ENCODE measurements at places on chromosomes 6 and 20.

GRCh38 chr6:134420614-134421181, 102.8 kb upstream of the SGK1 start:
- H3K27me3 ChIP-seq, result no peaks in the 10 kb centered on the region
- no peaks in the 10 kb centered on the region for H3K36me3 ChIP-seq
- no peak for DNase-seq
- no peak overlapping the region for H3K27ac ChIP-seq
- no peaks in the 10 kb centered on the region for H3K4me1 ChIP-seq

- H3K27ac ChIP-seq, result peak overlapping the region; percentile 7
- H3K4me1 ChIP-seq, result peaks cover 51% of the 10 kb centered on the region
Measured at GRCh38 chr20:37413023-37413334, 67.0 kb downstream of the SRC start.

DNA sequence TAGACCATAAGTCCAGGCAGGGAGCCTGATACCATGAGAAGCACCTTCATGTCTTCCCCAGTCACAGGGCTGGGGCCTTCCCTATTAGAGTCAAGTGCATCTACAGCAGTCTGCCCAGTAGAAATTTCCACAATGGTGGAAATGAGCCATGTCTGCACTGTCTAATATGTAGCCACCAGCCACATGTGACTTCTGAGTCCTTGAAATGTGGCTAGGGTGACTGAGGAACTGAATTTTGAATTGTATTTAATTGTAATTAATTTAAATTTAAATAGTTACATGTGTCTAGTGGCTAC, 300.2 kb downstream of the CLIC5 start:
- no peaks in the 10 kb centered on the region for H3K27me3 ChIP-seq
- no peak overlapping the region for H3K27ac ChIP-seq
- H3K4me1 ChIP-seq, result peaks cover 6% of the 10 kb centered on the region
- no peaks in the 10 kb centered on the region for H3K36me3 ChIP-seq
- no peak for DNase-seq
- H3K4me3 ChIP-seq, result no peak overlapping the region

GRCh38 chr6:29617782-29618554, 15.0 kb downstream of the GABBR1 start:
- H3K4me1 ChIP-seq, result peaks cover 18% of the 10 kb centered on the region
- H3K36me3 ChIP-seq, result peaks cover 35% of the 10 kb centered on the region
- no peak overlapping the region for H3K27ac ChIP-seq
- no peaks in the 10 kb centered on the region for H3K27me3 ChIP-seq
- no peak for DNase-seq

DNA sequence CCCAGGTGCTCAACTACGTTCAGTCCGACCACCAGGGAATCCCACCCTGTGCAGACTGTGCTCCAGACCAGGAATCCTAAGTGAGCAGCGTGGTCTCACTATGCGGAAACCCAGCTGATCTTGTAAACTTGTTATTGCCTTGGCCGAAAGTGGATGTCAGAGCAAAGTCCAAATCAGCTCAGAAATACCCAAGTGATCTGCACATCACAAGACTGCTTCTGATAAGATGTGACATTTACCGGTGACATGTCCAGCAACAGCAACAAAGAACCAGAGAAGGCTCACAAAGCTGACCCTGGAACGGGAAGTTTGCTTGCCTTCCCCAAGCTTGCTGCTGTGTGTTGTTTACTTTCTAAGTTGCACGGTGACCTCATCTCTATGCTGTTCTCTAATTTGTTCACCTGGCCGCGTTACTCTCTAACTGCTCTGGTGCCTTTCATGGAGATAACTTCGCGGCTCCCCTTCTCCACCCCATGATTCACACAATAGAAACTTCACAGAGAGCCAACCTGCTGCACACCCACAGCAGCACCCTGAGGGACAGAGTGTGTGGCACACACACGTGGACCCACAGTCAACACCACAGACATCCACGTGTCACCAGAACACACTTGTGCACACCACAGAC, 1.7 kb downstream of the BNIP5 start:
- H3K27ac ChIP-seq, result no peak overlapping the region
- no peaks in the 10 kb centered on the region for H3K27me3 ChIP-seq
- no peaks in the 10 kb centered on the region for H3K36me3 ChIP-seq

- no peak overlapping the region for H3K27ac ChIP-seq
- H3K4me1 ChIP-seq, result no peaks in the 10 kb centered on the region
- H3K4me3 ChIP-seq, result no peak overlapping the region
- H3K27me3 ChIP-seq, result no peaks in the 10 kb centered on the region
- no peak for DNase-seq
Measured at GRCh38 chr20:49786668-49787370, 25.8 kb upstream of the SLC9A8 start.

- no peaks in the 10 kb centered on the region for H3K36me3 ChIP-seq
- no peak for DNase-seq
- H3K4me1 ChIP-seq, result no peaks in the 10 kb centered on the region
- no peak overlapping the region for H3K27ac ChIP-seq
- no peaks in the 10 kb centered on the region for H3K27me3 ChIP-seq
Measured at GRCh38 chr20:25237610-25238318, 10.1 kb upstream of the PYGB start.

- H3K4me3 ChIP-seq, result no peak overlapping the region
- H3K27ac ChIP-seq, result no peak overlapping the region
- H3K36me3 ChIP-seq, result no peaks in the 10 kb centered on the region
- no peak for DNase-seq
- no peaks in the 10 kb centered on the region for H3K27me3 ChIP-seq
Measured at GRCh38 chr6:135071541-135071940, 16.9 kb upstream of the HBS1L start.

- H3K4me1 ChIP-seq, result peaks cover 25% of the 10 kb centered on the region
- H3K27me3 ChIP-seq, result no peaks in the 10 kb centered on the region
- H3K4me3 ChIP-seq, result no peak overlapping the region
- H3K27ac ChIP-seq, result no peak overlapping the region
Measured at GRCh38 chr20:53902968-53903651, 167.3 kb downstream of the BCAS1 start.

DNA sequence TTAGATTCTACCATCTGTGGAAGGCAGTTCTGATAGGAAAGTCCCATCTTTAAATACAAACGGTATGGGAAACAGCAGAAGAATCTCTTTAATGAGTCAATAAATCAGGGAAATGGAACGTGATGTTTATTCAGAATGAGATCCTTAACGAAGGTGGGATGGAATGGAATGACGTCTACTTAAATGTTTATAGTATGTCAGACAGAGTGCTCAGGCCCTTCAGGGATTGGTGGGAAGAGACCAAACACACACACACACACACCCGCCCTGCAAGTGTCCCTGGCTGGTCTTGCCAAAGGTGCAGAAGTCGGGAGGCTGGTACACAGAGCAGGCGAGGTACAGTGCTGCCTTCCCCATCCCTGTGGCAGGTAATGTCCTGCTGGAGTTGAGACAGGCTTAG, 164.0 kb downstream of the FARS2 start:
- H3K36me3 ChIP-seq, result no peaks in the 10 kb centered on the region
- no peak overlapping the region for H3K27ac ChIP-seq
- no peak for DNase-seq
- no peaks in the 10 kb centered on the region for H3K27me3 ChIP-seq
- no peaks in the 10 kb centered on the region for H3K4me1 ChIP-seq

GRCh38 chr6:33983109-33983716, 162.7 kb downstream of the GRM4 start:
- no peak overlapping the region for H3K27ac ChIP-seq
- no peaks in the 10 kb centered on the region for H3K4me1 ChIP-seq
- no peak overlapping the region for H3K4me3 ChIP-seq
- DNase-seq, result no peak

- no peaks in the 10 kb centered on the region for H3K27me3 ChIP-seq
- H3K4me3 ChIP-seq, result no peak overlapping the region
- no peak overlapping the region for H3K27ac ChIP-seq
- H3K4me1 ChIP-seq, result peaks cover 2% of the 10 kb centered on the region
Measured at GRCh38 chr20:51042657-51043247, 19.8 kb upstream of the KCNG1 start.

GRCh38 chr6:37005061-37005810, at the start of gene FGD2:
Gene FGD2 (plus strand): TSS chr6:37005655. CDS start chr6:37005818, 163 bp downstream.
- no peak within 1 kb of the TSS for H3K27ac ChIP-seq
- H3K27me3 ChIP-seq, result no peaks in the 10 kb centered on the region
- H3K4me3 ChIP-seq, result no peak within 1 kb of the TSS
- no peaks in the 10 kb centered on the region for H3K36me3 ChIP-seq
- no peaks in the 10 kb centered on the region for H3K4me1 ChIP-seq
- no peak for DNase-seq

GRCh38 chr20:56285496-56285895, 37.0 kb downstream of the MC3R start:
- H3K27me3 ChIP-seq, result no peaks in the 10 kb centered on the region
- H3K27ac ChIP-seq, result no peak overlapping the region
- DNase-seq, result no peak
- no peaks in the 10 kb centered on the region for H3K4me1 ChIP-seq
- H3K4me3 ChIP-seq, result no peak overlapping the region
- H3K36me3 ChIP-seq, result no peaks in the 10 kb centered on the region

DNA sequence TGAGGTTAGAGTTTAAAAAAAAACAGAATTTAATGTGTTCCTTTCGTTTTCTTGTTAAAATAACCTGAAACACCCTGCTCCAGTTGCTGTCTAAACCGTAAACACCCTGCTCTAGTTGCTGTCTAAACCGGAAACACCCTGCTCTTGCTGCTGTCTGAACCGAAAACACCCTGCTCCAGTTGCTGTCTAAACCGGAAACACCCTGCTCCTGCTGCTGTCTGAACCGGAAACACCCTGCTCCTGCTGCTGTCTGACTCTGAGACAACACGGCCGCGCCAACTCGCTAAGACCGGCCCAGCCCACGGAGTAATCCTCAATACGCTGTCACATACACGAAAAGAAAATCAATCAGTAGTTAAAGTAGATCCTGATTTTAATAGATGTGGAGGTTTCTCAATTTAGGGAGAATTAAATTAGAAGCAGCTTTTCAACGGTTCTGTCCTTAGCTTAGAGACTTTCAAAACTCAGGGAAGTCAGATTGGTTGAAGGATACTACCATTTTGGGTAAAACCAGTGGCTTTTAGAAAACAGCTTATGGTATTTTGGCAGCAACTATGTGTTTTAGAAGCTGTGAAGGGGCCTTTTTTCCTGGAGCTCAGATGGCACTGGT, 98.3 kb downstream of the RAMACL start:
- H3K36me3 ChIP-seq, result peaks cover 72% of the 10 kb centered on the region
- no peak for DNase-seq
- no peaks in the 10 kb centered on the region for H3K27me3 ChIP-seq
- H3K27ac ChIP-seq, result no peak overlapping the region
- peaks cover 18% of the 10 kb centered on the region for H3K4me1 ChIP-seq

- H3K27me3 ChIP-seq, result no peaks in the 10 kb centered on the region
- no peaks in the 10 kb centered on the region for H3K36me3 ChIP-seq
- no peak for DNase-seq
- peak overlapping the region; percentile 82 for H3K4me3 ChIP-seq
Measured at GRCh38 chr6:87698547-87699006, 3.5 kb downstream of the AKIRIN2 start.

DNA sequence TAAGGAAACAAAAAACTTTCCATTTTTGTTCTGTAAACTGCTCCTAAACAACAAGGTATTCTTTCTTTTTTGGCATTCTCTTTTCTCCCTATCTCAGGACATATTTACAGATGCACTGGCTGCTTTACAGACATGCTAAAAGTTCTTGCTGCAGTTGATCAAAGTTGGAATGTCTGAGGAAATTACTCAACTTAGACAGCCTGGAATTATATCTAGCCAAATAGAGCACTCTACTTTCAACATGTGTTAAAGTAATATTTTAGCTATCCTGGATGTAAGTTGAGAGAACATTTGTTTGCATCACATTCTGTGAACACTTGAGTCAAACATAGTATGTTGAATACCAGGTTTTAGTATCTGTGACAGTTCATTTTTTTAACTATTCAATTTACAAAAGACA, 24.8 kb downstream of the TASP1 start:
- no peaks in the 10 kb centered on the region for H3K4me1 ChIP-seq
- no peaks in the 10 kb centered on the region for H3K27me3 ChIP-seq
- no peak overlapping the region for H3K4me3 ChIP-seq
- no peak overlapping the region for H3K27ac ChIP-seq
- no peak for DNase-seq
- H3K36me3 ChIP-seq, result no peaks in the 10 kb centered on the region

- no peaks in the 10 kb centered on the region for H3K27me3 ChIP-seq
- H3K27ac ChIP-seq, result no peak overlapping the region
- no peak for DNase-seq
- H3K36me3 ChIP-seq, result peaks cover 3% of the 10 kb centered on the region
- no peaks in the 10 kb centered on the region for H3K4me1 ChIP-seq
Measured at GRCh38 chr20:49037962-49038387, 8.1 kb upstream of the CSE1L start.

DNA sequence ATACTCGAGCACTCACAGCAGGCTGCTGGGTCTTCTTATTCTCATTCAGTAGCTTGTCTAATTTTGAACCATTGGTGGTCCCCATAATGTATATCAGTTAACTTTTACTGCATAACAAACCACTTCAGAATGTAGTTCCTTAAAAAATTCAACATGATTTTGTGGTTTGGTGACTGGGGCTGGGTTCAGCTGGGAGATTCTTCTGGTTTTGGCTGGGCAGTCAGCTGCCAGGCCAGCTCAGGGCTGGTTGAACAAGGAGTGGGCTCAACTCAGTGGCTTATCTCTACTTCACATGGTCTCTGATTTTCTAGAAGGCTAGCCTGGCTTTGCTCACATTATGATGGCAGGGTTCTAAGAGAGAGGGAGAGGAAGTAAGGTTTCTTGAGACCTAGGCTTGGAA, 292.4 kb upstream of the CHD6 start:
- H3K36me3 ChIP-seq, result no peaks in the 10 kb centered on the region
- no peaks in the 10 kb centered on the region for H3K4me1 ChIP-seq
- no peak overlapping the region for H3K4me3 ChIP-seq
- no peak for DNase-seq
- no peak overlapping the region for H3K27ac ChIP-seq

GRCh38 chr6:151374036-151374683, 17.2 kb downstream of the ZBTB2 start:
- no peaks in the 10 kb centered on the region for H3K27me3 ChIP-seq
- H3K36me3 ChIP-seq, result peaks cover 35% of the 10 kb centered on the region
- peaks cover 18% of the 10 kb centered on the region for H3K4me1 ChIP-seq
- DNase-seq, result no peak
- H3K4me3 ChIP-seq, result no peak overlapping the region

- H3K27ac ChIP-seq, result no peak overlapping the region
- no peaks in the 10 kb centered on the region for H3K36me3 ChIP-seq
- no peak for DNase-seq
- H3K4me1 ChIP-seq, result peaks cover 20% of the 10 kb centered on the region
Measured at GRCh38 chr6:21742238-21742660, 148.7 kb downstream of the SOX4 start.

- no peaks in the 10 kb centered on the region for H3K27me3 ChIP-seq
- no peaks in the 10 kb centered on the region for H3K36me3 ChIP-seq
- DNase-seq, result no peak
- H3K4me3 ChIP-seq, result no peak overlapping the region
- peaks cover 1% of the 10 kb centered on the region for H3K4me1 ChIP-seq
Measured at GRCh38 chr6:152170702-152171667, 363.5 kb downstream of the ESR1 start.

GRCh38 chr6:124026694-124027093, 223.0 kb downstream of the NKAIN2 start:
- H3K27ac ChIP-seq, result no peak overlapping the region
- no peak overlapping the region for H3K4me3 ChIP-seq
- no peaks in the 10 kb centered on the region for H3K27me3 ChIP-seq
- H3K36me3 ChIP-seq, result no peaks in the 10 kb centered on the region

- no peaks in the 10 kb centered on the region for H3K36me3 ChIP-seq
- H3K27ac ChIP-seq, result no peak overlapping the region
- H3K27me3 ChIP-seq, result no peaks in the 10 kb centered on the region
- no peak for DNase-seq
- no peaks in the 10 kb centered on the region for H3K4me1 ChIP-seq
Measured at GRCh38 chr20:35237486-35237885, 11.0 kb downstream of the MMP24 start.
